Right lobe of liver (tissue), 6 donors: ENCODE measurements at places on chromosomes 16 and 17.
A peak's percentile ranks its signal among the peaks of the same experiment; 100 is the strongest.

DNA sequence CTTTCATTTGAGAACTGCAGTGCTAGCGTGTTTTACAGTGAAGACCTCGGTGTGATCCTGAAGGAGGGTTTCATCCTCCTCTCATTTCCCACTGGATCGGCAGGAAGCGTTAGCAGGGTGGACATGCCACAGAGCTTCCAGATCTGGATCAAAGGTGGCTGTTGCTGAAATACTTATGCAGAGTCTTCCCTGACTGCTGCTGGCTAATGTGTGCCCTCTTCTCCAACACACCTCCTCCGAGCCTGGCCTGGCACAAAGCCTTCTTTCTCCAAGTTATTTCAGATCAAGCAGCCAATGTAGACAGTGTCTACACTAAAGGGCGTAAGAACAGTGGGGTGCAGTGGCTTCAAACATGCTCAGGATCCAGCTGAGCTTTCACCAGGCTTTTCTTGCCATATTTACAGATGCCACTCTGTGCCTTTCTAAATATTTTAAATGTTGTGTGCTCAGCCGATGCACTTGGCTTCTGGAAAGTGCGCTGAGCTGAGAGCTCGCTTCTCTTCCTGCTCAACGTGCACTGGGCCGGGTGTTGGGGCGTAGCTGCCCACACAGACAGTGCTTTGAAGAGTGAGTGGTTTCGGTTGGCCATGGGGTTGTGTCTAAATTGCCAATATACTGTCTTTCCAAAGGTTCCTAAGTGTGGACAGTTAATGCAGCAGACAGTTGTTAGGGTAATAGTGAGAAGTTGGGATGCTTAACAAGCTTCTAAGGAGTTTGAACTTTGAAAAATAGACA lies 2.1 kb downstream of the ZNF750 start:
- no peak overlapping the region for H3K4me3 ChIP-seq
- H3K27ac ChIP-seq = peak overlapping the region; percentile 42
- H3K27me3 ChIP-seq = no peaks in the 10 kb centered on the region
- peak; percentile 15 for DNase-seq
- H3K4me1 ChIP-seq = peaks cover 28% of the 10 kb centered on the region

DNA sequence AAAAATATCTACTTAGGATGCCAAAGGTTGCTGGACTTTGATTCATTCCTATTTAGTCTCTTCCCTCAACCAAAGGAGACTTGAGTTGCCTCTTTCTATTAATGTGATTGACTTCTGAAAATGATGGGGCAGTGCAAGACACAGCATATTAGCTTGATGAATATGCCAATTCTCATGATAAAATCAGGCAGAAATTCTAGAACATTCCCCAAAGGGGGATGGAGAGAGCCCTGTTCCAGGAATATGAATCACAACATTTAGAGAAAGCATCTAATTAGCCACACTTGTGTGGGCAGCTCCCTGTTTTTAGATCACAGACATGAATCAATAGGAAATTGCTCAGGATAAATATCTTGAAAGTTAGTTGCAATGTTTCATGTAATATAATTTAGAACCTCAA lies 584.0 kb upstream of the CDH8 start:
- H3K36me3 ChIP-seq = no peaks in the 10 kb centered on the region
- DNase-seq = no peak
- no peaks in the 10 kb centered on the region for H3K4me1 ChIP-seq
- H3K4me3 ChIP-seq = no peak overlapping the region

DNA sequence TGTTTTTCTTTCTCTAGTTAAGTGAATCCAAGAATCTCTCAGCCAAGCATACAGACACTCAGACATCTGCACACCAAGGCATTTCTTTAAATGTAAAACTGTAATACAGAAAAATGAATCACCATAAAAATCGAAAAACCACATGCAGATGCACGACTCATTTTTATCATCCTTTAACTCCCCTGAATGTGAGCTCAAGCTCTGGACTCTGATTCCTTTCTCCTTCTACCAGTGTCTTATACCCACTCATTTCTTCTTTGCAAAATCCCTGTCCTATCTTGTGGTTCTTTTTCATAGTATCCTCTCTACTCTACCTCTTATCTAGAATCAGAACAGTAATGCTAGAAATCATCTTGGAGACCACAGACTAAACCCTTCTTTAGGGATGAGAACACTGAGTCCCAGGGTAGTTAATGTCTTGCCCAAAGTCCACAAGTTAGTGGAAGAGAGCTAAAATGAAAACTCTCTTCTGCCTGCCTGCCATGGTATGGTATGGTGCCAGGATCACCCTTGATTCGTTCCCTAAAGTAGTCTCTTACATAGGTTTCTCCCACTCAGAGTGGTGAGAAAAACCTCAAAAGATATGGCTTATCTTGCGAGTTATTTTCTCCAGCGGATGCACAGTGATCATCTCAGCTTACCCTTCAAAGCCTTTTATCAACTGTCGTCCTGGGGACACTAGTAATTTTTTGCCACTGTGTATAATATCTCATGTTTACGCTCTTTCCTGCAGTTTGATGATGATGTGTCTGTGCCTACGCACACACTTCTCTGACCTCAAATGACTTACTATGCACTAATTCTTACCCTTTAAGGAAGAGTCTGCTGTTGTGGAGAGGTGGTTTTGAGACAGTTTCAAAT lies 30.2 kb downstream of the BRD7 start:
- no peak for DNase-seq
- H3K27ac ChIP-seq = no peak overlapping the region
- H3K4me3 ChIP-seq = no peak overlapping the region

- peaks cover 4% of the 10 kb centered on the region for H3K27me3 ChIP-seq
- no peak overlapping the region for H3K27ac ChIP-seq
- no peak for DNase-seq
- no peaks in the 10 kb centered on the region for H3K36me3 ChIP-seq
- no peak overlapping the region for H3K4me3 ChIP-seq
Observed at GRCh38 chr17:20122254-20122879, 113.2 kb downstream of the SPECC1 start.

DNA sequence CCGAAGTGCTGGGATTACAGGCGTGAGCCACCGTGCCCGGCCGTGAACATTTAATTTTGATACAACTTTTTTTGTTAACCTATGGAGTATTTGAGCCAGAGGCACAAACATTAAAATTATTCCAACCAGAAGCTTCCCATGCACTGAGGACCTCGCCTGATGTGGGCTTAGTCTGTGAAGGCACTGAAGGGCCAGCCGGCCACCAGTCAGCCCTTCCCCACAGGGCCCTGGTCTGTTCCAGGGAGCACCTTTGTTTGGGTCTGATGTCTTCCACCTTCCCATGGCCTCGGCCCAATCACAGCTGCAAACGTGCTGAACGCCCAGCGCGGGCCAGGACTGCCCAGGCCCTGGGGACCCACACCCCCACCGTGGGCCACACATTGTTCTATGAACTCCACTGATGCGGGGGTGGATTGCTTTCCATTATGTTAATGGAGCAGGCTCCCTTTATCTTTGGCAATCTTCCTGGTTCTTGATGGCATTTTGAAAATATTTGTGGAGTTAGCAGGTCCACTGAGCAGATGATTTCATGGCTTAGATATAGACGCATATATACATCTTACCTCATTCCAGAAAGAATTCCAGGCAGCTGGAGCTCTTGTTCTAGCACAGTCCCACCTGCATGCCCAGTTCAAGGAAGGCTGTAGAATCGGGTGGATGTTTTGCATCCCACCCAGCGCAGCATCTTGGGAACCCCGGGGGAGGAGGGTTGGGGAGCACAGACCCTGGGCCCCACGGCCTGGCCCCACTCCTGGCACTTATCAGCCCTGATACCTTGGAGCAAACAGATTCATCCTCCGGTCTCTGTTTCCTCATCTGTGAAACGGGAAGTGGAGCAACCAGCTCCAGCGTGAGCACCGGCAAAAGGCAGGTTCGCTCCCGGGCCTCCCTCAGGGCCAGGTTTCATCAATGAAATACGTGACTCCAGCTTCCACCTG lies 14.5 kb downstream of the SPIRE2 start:
- H3K27ac ChIP-seq = no peak overlapping the region
- DNase-seq = no peak
- H3K4me3 ChIP-seq = no peak overlapping the region

DNA sequence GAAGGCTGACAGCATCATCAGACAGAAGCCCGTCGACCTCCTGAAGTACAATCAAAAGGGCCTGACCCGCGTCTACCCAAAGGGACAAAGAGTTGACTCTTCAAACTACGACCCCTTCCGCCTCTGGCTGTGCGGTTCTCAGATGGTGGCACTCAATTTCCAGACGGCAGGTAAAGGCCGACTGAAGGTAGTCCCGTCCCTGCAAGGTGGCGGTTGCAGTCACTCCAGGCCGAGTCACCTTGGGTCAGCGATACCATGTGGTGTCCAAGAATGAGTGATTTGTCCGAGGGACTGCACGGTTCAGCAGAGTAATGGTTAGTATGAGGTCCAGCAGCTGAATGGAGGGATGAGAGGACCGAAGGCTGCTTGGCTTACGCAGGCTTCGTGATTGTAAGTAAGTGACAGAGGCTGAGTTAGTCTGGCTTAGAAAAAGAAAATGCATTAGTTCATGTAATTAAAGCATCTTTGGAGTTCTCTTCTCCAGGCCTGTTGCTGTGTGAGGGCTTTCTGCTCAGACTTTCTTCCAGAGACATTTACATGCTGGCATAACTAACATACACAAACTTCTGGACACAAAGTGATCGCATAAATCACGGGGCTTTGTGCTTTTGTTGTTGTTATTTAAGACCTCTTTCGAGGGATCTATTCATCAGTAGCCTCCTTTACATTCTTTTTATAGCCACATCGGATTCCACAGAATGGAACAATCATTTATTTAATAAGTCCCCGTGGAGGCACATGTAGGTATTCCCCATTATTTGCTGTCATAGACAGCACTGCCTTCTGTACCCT lies 74.9 kb downstream of the SDR42E1 start:
- H3K4me1 ChIP-seq = no peaks in the 10 kb centered on the region
- H3K27ac ChIP-seq = no peak overlapping the region
- DNase-seq = no peak

DNA sequence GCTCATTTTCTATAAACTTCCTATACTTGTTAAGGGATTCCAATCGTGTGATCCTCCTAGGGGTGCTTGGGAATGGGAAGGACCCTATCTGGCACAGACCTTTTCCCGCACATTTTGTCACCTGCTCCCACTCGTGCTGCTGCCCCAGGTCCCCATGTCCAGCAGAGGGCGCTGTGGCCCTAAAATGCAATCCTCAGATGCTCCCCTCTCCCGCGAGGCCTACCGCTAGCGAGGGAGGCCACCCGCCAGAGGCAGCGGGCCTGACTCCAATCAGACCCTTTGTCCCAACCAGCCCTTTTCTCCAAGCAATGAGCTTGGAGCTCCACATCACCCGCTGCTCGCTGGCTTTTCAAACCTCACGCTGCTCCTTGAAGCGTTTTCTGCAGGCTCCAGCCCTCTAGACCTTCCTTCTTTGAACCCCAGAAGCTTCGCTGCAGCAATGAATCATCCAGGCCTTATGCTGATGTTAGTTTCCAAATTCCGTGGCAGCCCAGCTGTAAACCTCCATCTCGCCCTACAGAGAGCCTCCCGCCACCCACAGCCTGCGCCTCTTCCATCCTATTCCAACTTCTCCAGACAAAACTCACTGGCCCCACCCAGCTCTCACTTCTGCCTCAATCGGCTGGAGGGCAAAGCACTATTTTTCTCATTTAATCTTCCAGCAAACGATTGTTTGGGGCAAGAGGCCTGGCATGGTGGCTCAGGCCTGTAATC lies 23.6 kb upstream of the FZD2 start:
- H3K27ac ChIP-seq = no peak overlapping the region
- no peaks in the 10 kb centered on the region for H3K27me3 ChIP-seq
- no peak overlapping the region for H3K4me3 ChIP-seq
- no peaks in the 10 kb centered on the region for H3K4me1 ChIP-seq
- H3K36me3 ChIP-seq = no peaks in the 10 kb centered on the region

GRCh38 chr17:66518677-66519076 lies 216.3 kb downstream of the PRKCA start:
- no peaks in the 10 kb centered on the region for H3K4me1 ChIP-seq
- no peaks in the 10 kb centered on the region for H3K36me3 ChIP-seq
- no peaks in the 10 kb centered on the region for H3K27me3 ChIP-seq

- H3K4me3 ChIP-seq = no peak overlapping the region
- no peak overlapping the region for H3K27ac ChIP-seq
- DNase-seq = no peak
- no peaks in the 10 kb centered on the region for H3K4me1 ChIP-seq
- H3K36me3 ChIP-seq = peaks cover 25% of the 10 kb centered on the region
Observed at GRCh38 chr17:82605939-82606600, 42.2 kb downstream of the WDR45B start.

GRCh38 chr17:17400566-17401184 lies 76.1 kb upstream of the MED9 start:
- no peak for DNase-seq
- H3K4me3 ChIP-seq = no peak overlapping the region
- H3K36me3 ChIP-seq = no peaks in the 10 kb centered on the region
- H3K4me1 ChIP-seq = peaks cover 5% of the 10 kb centered on the region

- peaks cover 6% of the 10 kb centered on the region for H3K36me3 ChIP-seq
- H3K4me1 ChIP-seq = peaks cover 5% of the 10 kb centered on the region
- peak overlapping the region; percentile 77 for H3K27ac ChIP-seq
- no peaks in the 10 kb centered on the region for H3K27me3 ChIP-seq
Observed at GRCh38 chr16:14071576-14072271, 605 bp downstream of the MRTFB start.

DNA sequence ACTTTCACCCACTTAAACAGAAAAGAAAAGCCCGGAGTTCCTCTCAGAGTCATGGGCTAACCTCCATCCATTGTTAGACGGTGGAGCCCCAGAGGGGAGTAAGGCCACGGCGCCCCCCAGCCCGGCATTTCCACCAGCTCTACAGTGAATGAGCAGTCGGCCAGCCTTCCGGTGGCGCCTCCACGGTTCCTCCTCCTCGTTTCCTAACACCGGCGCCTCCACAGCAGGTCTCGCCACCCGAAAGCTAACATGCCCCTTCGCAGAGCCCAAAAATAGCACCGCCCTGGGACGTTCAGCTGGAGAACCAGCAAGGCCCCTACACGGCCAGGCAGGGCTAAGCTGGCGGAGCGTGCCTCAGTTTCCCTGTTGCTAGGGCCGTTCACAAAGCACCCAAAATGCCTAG lies 858 bp downstream of the MMD start:
- no peaks in the 10 kb centered on the region for H3K36me3 ChIP-seq
- H3K4me3 ChIP-seq = peak overlapping the region; percentile 81
- H3K27me3 ChIP-seq = no peaks in the 10 kb centered on the region
- peak overlapping the region; percentile 80 for H3K27ac ChIP-seq

GRCh38 chr16:3021449-3022207 lies 1.5 kb downstream of the TNFRSF12A start:
- H3K4me1 ChIP-seq = peaks cover 28% of the 10 kb centered on the region
- no peaks in the 10 kb centered on the region for H3K36me3 ChIP-seq
- peak overlapping the region; percentile 91 for H3K27ac ChIP-seq
- peak overlapping the region; percentile 84 for H3K4me3 ChIP-seq
- no peaks in the 10 kb centered on the region for H3K27me3 ChIP-seq

GRCh38 chr16:58329135-58329534 lies 34.3 kb upstream of the PRSS54 start:
- H3K36me3 ChIP-seq = no peaks in the 10 kb centered on the region
- H3K27me3 ChIP-seq = no peaks in the 10 kb centered on the region
- no peaks in the 10 kb centered on the region for H3K4me1 ChIP-seq
- DNase-seq = no peak

GRCh38 chr16:318628-319027 lies 33.9 kb downstream of the AXIN1 start:
- no peak for DNase-seq
- H3K4me1 ChIP-seq = no peaks in the 10 kb centered on the region
- H3K27ac ChIP-seq = no peak overlapping the region
- H3K36me3 ChIP-seq = no peaks in the 10 kb centered on the region
